ENCODE measurements at places on chromosomes 6 and 20.
A peak's percentile ranks its signal among the peaks of the same experiment; 100 is the strongest.

DNA sequence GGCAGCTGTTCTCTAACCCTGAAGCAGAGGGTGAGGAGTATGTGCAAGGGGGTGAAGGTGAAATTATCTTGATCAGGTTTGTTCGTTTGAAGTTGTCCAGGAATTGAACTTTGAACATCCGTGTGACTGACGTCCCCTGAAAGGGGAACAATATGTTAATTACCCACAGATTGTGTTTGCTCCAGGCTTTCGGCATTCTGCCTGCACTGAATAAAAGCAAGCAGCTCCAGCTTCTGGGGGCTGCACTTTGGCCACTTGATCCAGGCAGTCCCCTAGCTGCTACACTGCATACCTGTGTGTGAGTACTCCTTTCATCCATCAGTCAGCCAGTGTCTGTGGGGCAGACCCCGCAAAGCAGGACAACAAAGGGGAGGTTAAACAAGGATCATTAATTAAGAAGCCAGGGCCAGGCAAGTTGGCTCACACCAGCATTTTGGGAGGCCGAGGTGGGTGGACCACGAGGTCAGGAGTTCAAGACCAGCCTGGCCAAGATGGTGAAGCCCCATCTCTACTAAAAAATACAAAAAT, 104.8 kb upstream of the BTN3A2 start:
- no peak for DNase-seq

DNA sequence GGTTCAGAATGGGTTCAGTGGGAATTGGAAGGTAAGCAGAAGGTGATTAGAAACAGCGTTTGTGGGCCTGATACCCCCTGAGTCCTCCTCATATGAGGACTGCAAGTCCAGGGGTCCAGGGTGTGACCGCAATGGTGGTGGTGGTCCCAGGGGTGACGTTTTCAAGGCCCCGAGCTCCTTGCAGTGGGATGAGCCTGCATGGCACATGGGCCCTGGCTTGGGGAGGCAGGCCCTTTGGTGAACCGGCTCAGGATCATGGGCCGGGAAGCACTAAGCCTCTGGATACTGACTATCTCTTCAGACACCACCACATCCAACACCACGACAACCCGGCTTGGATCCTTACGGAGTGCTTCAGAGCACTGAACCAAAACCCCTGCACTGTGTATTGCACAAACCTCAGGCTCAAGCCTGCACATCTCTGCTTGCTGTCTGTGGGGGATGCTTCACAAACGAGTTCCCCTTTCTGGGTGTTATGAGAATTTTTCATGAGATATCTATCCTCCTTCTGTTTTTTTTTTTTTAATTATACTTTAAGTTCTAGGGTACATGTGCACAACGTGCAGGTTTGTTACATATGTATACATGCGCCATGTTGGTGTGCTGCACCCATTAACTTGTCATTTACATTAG, 67.9 kb downstream of the STK35 start:
- DNase-seq = no peak

DNA sequence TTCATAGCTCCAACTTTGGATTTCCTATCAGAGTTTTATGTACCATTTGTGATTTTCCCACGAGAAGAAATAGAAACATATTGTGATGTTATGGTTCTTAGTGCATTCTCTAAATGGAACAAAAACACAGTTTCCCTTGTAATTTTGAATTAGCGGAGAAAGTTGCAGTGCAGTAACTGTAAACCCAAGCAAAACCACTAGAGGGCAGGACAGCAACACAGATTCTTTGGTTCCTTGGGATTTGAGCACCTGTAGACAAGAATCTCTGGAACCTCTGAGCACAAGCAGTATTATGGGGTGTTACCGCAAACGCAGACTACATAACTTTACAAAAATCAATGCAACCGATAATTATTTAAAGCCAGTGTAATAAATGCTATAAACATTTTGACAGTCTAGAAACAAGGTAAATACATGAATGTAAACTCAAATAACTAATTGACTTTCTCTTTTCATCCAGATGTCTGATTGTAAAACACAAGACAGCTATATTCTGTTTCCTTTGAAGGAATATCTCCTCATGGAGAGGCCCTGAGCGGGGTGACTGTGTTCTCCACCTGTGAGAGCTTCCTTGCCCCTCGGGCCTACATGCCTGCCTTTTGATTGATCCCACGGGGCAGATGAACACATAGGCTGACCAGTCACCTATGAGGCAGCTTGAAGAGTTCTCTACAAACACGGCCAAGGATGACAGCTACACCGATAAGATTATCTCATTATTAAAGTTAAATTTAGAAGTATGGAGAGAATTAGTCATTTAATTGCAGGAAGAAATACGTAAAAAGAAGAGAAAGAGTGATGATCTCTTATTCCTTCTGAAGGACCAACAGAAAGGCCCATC, 67.5 kb upstream of the COL21A1 start:
- no peak for DNase-seq

- DNase-seq = peak; percentile 80
Measured at GRCh38 chr20:17895641-17896171, 72.9 kb downstream of the SNX5 start.

DNA sequence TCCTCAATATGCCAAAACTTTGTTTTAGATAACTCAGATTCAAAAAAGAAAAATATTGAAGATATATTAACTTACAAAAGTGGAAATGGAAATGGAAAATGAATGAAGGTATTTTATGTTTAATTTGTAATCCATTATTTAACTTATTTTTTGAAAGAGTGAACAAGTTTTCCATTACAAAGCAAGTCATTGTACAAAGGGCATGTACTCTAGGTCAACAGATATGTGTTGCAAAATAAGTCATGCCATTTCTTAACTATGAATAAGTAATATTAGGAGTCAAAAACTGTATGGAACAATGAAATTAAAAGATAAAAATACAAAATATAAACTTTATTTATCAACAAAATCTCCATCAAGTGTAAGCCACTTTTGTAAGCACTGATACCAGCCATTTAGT, 25.9 kb upstream of the DEFB113 start:
- no peak for DNase-seq

All from T-helper 2 cell treated with Interferon-gamma antibody and Interleukin-4, amounts not matched to agents 5 μg/mL and 100 μg/mL, for 36 hours (primary cell).